ENCODE measurements at places on chromosomes 12 and 14.
A peak's percentile ranks its signal among the peaks of the same experiment; 100 is the strongest.

- DNase-seq = no peak
Measured at GRCh38 chr12:131943876-131944275, 5.9 kb upstream of the EP400 start.

DNA sequence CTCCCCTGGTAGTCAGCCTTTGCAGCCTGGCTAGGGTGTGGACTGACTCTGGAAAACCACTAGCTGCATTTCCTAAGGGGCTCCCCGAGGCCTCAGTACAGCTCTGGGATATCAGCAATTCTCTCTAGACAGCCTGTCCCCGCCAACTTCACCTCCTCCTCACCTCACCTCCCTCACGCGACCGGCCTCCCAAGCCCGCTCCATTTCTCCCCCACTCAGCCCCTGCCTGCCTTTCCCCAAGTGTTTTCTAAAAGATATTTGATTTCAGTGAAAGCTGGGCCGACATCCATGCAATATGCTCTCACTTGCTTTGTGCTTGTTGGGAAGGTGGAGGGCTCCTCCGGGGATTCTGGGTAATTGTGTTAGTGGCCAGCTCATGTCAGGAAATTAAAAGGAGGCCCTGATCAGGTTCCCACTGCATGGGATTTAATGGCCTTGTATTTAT lies 91.8 kb downstream of the ESRRB start:
- no peak for DNase-seq

GRCh38 chr14:51554339-51554920 lies 97.3 kb upstream of the FRMD6 start:
- DNase-seq = no peak

- DNase-seq = no peak
Measured at GRCh38 chr12:19251481-19252132, 122.1 kb downstream of the PLEKHA5 start.

DNA sequence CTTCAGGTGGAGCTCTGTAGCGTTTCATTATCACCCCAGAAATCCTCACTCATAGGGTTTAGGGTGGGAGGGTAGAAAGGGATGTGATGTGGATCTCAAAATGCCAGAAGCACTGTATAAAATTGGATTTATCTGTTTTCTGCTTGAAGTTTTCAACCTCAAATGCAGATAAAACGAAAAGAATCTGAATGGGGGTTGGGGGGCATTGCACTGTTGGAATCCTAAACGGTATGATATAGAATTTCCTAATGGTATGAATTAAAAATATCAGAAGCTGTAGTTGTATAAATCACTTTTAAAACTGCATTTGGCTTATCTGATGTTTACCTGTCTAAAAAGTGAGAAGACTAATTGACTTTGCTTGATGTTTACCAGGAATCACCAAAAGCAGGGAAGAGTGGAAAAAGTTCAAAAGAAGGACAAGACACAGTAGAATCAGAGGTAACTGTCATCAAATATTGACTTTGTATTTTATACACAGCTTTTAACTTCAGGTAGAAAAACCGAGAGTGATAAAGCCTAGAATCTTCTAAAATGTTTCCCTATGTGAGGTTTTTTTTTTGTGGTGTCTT lies 1.1 kb downstream of the PPP2R5C start:
- no peak for DNase-seq

GRCh38 chr14:104975481-104976197 lies 2.5 kb downstream of the AHNAK2 start:
- DNase-seq = peak; percentile 22

DNA sequence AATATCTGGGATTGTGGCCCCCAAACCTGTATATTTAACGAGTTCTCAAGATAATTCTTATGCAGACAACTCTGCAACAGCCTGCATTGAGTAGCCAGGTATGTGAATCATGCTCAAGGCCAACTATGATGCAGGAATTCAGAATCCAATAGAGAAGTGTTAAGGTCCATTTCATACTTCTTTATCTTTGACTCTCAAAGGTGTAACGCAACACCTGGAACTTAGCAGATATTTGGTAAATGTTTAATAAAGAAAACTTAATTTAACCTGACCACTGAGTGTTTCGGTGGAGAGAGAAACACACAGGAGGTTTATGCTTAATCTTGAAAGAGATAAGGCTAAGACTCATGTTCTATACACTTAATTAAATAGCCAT lies 156.5 kb upstream of the PLEKHG7 start:
- DNase-seq = no peak

DNA sequence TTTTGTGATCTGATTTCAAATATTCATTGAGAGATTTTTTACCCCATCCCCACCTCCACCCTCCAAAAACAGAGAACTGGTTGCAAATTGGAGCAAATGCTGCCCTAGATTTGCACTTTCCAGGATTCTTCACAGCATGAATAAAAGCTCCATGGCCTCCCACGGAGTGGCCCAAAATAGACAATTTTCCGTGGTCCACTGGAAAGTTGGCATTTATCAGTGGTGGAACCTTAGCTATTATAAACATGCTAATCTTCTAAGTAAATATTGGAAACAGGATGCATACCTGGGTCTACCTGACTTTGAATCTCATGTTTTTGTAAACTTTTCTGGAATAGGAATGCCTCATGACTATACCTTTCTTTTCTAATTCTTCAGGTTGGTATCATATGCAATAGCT lies 123.9 kb downstream of the SLC16A7 start:
- DNase-seq = no peak

DNA sequence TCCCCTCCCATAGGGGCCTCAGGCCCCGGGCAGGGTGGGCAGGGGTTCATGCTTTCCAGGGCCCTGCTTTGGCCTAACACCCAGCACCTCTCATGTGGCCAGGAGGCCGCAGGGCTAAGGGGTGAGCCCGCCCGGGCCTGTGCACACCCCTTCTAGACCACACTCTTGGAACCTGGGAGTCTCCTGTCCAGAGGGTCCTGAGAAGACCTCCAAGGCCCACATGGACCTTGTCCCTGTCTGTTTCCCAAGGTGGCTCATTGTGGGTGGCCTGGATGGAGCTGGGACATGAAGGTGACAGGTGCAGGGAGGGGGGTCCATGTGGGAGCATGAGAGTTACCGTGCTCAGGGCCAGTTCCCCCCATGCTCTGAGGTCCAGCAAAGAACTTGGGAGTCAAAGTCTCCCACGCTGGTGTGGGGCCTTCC lies 11.6 kb downstream of the DLK1 start:
- DNase-seq = no peak

DNA sequence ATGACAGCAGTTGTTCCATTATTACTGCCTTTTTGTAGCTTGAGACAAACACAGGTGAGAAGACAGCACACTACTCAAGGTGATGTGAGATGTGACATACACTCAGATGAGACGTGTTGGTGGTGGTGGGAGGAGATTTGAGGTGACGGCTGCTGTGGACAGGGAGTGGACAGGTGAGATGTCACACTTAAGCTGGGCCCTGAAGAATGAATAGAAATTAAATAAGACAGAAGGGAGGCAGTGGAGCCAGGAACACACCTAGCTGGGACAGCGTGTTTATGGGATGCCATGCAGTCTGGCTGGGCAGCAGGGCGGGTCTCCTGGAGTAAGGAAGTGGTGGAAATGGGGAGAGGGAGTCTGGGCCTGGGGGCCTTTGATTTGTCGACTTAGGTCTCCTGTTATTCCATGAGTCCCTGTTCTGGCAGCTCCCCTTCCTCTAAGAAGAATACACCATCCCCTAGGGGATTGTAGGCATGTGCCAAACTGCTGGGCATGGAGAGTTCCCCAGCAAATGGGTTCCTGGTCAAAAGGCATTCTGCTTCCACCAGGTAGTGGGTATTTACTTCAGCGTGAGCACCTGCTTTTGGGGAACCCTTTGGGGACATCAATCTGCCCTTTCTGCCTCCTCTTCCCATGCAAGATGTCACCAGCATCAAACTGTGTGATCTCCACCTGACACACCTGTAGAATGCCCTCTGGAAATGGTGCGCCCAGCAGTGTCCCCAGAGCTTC lies 71.2 kb upstream of the ESRRB start:
- DNase-seq = no peak

GRCh38 chr14:24388474-24389179 lies 10.2 kb upstream of the NYNRIN start:
- DNase-seq = no peak

Data from CD4-positive, alpha-beta T cell treated with Interleukin-10 for 1 hour (primary cell).